ENCODE measurements at places on chromosomes 3 and 15.

DNA sequence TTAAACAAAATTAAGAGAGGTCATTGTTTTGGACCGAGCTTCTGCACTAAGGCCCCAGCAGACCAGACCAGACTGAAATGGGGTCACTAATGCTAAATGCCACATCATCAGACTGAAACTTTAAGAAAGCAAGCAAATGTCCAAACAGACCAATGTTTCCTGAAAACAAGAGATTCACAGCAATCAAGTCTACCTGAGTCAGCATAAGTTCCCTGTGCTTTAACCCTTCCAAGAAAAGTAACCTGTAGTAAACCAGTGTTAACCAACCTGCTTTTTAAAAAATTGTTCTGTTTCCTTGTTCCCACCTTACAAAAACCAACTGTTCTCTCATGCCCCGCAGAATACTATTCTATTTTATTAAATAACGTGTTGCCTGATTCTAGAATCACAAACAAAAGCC, 241.1 kb upstream of the GADL1 start:
- DNase-seq: no peak

DNA sequence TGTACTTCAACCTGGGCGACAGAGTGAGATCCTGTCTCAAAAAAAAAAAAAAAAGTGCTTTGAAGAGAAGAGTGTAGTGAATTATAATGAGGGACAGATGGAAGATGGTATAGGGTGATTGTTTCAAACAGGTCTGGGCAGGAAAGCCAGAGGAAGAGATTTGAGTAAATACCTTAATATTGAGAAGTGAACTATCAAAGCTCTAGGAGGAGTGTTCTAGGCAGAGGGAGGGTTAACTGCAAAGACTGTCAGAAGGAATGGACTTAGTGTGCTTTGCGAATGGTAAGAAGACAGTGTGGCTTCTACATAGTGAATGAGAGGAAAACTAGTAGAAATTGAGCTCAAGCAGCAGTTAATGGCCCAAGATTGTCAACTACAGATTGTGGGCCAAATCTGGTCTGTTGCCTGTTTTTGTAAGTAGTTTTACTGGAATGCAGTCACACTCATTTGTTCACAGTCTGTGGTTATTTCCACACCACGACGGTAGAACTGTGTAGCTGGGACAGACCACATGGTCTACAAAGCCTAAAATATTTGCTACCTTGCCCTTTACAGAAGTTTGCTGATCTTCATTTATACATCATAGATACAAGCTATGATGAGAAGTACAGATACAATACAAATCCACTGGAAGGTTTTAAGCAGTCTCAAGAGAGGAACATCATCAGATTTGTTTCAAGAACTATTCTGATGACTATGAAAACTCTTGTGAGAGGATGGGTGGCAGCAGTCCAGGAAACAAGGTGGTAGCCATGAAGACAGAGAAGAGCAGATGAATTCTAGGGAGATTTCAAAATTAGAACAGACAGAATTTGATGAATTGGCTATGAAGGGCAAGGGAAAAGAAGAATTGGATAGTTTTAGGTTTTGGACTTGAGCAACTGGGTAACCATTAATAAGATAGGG, 16.5 kb upstream of the USP50 start:
- DNase-seq: no peak

DNA sequence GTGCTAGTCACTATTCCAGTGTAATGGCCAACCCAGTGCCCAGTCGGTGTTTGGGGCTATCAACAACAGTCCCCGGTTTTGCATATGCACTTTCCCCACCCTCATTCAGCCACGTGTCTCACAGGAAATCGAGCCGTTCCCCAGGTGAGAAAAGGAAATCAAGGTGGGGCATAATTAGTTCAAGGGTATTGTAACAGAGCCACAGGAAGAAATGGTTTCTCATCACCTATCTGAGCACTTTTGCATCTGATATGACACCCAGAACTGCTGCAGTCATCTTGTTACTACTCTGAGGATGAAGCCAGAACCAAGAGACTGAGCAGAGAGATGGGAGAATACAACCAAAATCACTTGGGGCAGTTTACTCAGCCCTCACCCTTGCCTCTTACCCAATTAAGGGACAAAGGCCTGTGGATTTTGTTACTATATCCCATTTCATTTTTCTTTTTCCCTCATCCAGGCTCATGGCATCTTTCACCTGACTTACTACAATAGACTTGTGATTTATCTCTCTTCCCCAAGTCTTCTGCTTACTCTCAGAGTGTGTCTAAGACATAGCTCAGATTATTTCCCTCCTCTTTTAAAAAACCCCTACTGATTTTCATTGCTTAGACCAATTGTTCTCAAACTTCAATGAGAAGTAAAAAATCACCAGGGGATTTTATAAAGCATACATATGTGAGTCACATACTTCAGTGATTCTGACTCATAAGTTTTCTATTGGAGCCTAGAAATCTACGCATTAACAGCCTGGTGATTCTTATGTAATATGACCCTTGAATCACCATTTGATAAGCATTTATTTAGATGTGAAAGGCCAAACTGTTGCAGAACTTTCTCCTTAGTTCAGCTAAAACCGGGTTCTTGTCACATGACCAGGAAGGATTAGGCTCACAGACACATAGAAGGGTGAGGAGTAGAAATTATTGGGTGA, 40.5 kb downstream of the TRAT1 start:
- DNase-seq: no peak

DNA sequence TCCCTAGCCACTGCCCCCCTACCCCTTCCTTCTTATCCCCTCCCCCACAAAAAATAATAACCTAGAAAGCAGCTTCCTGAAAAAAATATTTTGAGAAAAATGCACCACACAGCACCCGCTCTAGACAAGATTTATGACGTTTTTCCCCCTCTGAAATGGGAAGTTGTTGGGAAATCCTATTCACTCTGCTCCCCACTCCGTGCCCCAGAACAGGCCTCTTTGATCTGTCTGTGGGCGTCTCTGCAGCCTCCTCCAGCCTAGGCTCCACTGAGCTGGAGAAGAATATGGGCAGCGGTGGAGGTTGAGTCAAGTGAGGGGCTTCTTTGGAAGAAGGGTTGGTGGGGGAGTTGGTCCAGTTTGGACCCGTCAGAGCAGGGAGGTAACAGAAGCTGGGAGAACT, 28.5 kb upstream of the POLG start:
- DNase-seq: no peak

- no peak for DNase-seq
Observed at GRCh38 chr3:157436583-157437291, at the start of gene PTX3. TSS of gene PTX3 (plus strand) at chr3:157436850. CDS start at chr3:157436934, 84 bp downstream.

DNA sequence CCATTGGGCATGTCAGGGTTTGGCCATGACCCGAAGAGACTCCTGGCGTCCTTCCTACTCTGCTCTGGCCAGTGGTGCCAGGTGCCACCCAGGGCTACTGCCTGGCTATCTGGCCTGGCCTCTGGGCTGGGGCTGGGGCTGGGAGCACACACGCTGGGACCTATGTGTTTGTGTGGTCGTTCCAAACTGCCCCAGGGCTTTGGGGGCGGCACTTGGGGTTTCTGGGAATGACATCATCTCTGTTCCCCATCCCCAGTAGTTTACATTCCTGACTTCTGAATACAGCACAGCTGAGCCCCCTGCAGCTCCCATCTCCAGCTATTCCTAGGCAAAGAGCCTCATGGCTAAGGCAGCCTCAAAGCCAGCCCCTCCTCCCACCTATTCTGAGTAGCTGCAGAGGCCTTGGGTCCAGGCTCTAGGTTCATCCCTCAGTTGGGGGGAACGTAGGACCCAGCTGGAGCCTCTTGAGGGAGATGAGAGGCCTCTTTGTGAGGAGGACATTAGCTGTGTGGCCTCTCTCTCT, 24.3 kb downstream of the PLEKHO2 start:
- DNase-seq: no peak

DNA sequence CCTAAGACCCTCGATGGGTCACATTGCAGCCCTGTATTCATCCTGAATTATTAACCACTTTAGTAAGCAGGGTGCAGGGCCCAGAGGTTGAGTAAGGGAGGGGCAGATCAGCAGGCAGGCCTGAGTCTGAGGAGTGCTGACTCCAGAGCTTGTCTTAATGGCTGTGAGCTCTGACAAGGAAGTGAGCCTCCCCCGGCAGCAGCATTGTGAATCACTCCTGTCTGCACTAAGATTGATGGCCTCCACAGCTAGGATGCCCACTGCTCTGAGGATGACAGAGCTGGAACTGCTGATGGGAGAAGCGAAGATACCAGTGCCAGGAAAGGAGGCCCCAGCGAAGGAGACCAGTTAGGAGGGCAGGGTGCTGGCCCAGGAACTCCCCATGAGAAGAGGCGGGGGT, 46.5 kb upstream of the CCDC174 start:
- DNase-seq: no peak

- DNase-seq: no peak
Observed at GRCh38 chr3:21718161-21718765, 32.7 kb downstream of the ZNF385D start.

GRCh38 chr3:113409676-113410075, 31.6 kb downstream of the CFAP44 start:
- DNase-seq: no peak

DNA sequence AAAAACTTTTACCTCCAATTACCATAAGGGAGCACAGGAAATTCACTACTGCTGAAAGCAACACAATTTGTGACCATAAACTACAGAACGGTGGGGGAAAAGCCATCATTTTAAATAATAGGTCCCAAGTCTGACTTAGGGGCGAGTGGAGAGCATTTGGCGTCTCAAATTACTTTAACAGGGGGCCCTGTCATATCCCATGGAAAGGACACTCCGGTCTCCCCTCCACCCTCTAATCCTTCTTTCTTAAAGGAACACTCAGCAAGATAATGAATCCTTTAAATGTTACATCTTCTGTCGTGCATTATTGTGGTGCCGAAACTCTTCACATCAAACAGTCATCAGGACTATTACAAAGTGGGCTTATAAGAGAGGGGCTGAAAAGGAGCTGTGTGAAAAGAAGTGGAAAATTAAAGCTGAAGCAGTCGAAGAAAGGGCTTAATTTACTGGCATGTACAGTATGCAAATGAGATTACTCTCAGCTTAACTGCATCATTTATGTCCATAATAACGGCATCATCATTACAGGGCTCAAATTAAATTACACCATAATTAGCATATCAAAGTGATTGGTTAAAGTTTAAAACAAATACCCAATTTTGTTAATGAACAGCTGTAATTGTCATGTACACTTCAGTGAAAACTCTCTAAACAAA, 342.2 kb downstream of the FOXP1 start:
- no peak for DNase-seq

DNA sequence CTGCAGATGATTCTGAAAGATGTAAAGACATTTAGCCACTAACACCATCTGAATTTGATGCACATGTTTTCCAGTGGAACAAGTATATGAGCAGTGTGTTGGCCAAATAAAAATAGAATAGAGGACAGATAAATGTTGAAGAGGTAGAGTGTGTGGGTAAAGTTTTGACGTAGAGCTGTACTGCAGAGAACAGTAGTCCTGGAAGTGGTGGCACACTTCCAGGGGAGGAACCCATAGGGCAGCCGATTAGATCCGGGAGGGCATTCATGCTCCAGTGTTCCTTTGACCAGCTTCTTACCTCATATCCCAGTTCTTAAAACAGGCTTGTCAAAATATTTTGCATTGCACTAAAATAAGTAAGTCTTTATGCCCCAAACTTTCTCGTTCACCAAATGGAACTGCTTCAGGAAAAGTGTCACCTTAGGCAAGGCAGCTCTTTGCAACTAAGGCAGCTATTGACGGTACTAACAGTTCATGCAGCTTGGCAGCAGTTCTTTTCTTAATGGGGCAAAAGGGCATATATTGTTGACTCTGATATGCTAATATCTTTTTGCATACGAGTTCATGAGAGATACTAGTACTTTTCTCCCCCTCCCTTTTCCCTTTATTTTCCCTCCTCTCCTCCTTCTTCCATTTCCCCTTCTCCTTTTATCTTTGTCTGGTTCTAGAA, 429.3 kb upstream of the AZI2 start:
- no peak for DNase-seq

DNA sequence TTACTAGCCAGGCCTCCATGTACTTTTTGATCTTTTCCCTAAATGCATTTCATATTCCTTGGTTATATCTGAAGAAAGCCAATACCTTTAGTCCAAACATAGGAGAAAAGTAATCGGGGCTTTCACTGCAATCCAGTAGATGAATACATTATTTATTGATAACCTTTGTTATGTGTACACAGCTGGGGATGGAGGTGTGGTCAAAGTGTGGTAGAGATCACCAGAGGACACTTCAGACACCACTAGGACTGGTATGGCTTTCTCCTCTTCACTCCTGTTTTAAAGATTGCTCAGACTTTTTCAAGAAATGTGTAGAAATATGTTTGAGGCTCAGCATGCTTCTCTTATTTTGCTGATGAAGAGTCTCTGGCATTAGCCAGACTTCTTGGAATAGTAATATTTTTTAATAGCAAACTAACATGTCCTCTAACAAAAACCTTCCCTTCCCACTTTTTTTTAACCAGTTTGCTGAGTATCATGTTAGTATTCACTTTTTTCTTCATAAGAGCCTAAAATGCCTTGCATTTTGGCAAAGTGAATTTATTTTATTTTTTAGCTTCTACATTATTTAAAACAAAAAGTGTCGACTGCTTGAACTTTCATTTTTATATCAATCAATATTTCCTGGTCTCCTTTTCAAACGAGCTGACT, 65.6 kb upstream of the MBNL1 start:
- no peak for DNase-seq

DNA sequence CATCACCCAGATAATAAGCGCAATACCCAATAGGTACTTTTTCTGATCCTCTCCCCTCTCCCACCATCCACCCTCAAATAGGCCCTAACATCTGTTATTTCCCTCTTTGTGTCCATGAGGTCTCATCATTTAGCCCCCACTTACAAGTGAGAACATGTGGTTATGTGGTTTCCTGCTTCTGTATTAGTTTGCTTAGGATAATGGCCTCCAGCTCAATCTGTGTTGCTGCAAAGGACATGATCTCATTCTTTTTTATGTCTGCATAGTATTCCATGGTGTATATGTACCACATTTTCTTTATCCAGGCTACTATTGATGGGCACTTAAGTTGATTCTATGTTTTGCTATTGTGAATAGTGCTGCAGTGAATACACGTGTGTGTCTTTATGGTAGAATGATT, 165.4 kb downstream of the MBNL1 start:
- DNase-seq: no peak

GRCh38 chr3:157865352-157866000, 240.7 kb downstream of the SHOX2 start:
- DNase-seq: no peak

DNA sequence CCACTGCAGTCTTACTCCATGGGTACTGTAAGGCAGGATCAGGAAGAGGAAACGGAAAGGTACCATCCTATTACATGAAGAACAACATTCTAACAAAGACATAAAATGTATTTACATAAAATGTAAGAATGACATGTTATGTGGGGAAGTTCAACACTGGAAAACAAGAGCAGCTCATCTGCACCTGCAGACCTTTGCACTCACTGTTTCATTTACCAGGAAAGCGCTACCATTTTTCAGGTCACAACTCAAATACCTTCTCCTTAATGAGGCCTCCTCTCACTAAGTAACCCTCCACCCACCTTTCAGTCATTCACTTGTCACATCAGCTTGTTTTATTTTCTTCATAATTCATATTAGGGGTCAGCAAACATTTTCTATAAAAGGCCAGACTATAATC, 2.6 kb downstream of the TMCC1 start:
- DNase-seq: no peak

DNA sequence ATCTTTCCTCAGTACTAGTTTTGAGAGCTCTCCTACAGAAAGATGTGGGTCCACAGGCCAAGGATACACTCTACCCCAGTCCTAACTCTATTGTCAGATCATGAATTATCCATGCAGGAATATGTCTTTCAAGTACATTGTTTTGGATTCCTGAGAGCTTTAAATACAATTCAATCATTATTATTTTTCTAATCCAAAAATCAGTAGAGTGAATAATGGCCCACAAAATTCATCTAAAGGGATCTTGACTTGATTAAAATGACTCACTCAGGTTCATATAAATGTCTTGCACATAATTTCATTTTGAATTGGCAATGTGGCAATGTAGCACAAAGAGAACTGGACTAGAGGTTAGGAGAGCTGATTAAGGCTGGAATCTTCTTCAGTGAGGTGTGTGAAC, 93.9 kb downstream of the ZPLD1 start:
- no peak for DNase-seq
